ENCODE measurements at places on chromosomes 6 and 20.
A peak's percentile ranks its signal among the peaks of the same experiment; 100 is the strongest.

- no peak for DNase-seq
Measured at GRCh38 chr20:5181492-5181891, 54.7 kb downstream of the CDS2 start.

GRCh38 chr6:829656-830055 is 136.7 kb upstream of the EXOC2 start:
- no peak for DNase-seq

- DNase-seq, result peak; percentile 43
Measured at GRCh38 chr6:107977283-107977682, 19.3 kb upstream of the SEC63 start.

GRCh38 chr6:106417572-106418147 is 57.1 kb downstream of the CRYBG1 start:
- no peak for DNase-seq

DNA sequence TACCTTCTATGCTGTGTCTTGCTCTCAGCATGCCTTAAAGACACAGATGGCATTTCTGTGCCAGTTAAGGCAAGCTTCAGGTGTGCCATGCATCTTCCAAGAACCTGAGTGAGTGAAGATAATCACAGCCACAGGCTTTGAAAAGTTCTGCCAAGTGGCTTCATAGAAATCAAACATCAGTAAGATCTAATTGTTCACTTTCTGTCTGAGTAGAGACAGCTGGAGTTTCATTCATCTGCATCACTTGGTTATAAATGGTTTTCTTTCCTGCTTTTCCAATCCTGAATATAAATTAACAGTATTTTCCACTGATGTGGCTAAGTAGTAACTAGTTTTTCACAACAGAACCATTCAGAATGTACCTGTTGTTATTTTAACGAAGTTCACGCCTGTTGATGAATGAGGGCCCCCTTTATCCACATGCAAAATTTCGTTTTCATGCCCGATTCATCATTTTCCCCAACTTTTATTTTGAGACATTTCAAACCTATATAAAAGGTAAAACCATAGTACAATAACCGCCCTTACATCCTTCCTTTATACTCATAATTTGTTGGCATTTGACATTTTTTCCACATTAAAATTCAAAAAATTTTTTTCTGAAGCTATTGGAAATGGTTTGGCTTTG is 38.6 kb upstream of the KCNG1 start:
- no peak for DNase-seq

DNA sequence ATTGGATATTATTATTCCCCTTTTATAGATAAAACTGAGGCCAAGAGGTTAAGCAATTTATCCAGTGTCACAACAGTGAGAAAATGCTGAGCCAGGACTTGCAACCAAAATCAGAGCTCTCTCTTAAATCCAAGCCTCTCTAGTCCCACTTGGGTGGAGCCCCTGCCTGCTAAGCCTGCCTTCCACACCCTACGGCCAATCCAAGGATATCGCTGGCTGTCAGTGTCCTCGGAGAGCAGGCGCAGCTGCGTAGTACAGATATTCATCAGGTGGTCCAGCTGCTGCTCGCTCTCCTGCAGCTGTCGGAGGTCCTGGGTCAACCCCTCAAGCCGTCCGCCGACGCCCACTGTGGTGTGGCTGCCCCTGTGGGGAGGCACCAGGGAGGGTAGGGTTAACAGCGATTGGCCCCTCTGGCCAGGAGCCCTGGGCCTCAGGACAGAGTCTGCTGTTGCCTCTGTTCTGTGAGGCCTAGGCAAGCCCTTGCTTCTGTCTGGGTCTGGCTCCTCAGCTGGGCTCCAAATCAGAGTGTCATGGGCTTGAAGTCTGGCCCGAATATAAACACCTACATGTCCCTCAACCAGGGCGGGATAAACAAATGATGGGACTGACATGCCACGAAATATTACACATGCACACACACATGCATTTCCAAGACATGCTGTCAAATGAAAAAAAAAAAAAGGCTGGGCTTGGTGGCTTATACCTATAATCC is 3.9 kb upstream of the NECAB3 start:
- no peak for DNase-seq

DNA sequence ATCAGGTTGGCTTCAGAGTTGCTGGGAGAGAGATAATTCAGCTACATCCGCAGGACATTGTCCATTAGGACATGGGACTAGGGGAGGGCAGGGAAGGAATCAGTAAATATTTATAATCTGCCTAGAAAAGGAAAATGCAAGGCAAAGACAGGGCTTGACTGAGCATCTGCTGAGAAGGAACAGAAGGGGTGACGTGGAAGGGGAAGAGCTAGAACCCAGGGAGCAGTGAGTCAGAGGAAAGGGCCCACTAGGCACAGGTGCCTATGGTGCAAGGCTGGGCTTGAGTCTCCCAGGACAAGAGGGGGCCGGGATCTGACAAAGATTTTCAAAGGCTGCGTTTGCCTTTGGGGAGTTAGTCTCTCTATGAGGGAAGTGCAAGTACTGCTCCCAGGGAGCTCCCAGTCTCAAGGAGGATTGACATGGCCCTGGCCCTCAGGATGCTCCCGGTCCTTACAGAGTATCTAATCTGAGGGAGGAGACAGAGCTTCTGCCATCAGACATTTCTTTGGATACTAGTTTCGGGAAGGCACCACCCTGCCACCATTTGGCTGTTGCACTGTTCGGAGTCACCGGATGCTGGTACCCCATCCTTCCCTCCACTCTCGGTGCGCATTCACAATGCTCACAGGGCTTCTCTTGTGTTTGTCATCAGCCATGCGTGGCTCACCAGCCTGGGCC is 21.9 kb downstream of the VEGFA start:
- no peak for DNase-seq

DNA sequence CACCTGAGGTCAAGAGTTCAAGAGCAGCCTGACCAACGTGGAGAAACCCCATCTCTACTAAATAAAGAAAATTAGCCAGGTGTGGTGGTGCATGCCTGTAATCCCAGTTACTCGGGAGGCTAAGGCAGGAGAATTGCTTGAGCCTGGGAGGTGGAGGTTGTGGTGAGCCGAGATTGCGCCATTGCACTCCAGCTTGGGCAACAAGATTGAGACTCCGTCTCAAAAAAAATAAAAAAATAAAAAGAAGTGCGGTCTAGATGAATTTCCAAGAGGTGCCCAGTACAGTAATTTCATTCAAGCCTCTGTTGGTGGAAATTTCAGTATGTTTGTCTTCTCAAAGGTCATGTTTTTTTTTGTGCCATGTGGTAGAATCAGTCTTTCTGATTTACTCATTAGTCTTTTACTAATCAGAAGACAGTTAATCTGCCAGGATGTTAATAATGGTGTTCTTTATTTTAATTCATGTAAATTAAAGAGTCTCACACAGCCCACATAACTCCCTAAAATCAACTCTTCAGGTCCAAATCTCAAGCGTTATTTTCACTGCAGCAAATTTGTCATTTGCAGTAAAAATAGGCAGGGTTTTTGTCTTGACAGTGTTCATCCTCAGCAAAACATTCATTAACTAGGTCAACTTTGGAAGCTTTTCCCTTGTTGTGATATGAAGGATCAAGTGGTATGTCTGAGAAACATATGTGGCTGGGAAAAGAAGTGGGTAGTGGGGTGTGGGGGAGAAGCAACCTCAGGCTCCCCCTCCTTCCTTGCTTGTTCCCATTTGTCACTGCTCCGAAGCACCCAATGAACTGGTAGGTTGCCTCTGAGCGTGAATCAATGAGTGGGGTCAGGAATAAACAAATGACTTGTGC is 13.3 kb downstream of the TP53INP2 start:
- no peak for DNase-seq

GRCh38 chr6:109934293-109934692 is 43.8 kb upstream of the GPR6 start:
- DNase-seq, result no peak

- peak; percentile 86 for DNase-seq
Measured at GRCh38 chr6:13873288-13874190, 51.2 kb upstream of the RNF182 start.

- no peak for DNase-seq
Measured at GRCh38 chr6:18680842-18681241, 293.7 kb downstream of the RNF144B start.

GRCh38 chr20:24699321-24700165 is 230.1 kb downstream of the SYNDIG1 start:
- DNase-seq, result no peak

DNA sequence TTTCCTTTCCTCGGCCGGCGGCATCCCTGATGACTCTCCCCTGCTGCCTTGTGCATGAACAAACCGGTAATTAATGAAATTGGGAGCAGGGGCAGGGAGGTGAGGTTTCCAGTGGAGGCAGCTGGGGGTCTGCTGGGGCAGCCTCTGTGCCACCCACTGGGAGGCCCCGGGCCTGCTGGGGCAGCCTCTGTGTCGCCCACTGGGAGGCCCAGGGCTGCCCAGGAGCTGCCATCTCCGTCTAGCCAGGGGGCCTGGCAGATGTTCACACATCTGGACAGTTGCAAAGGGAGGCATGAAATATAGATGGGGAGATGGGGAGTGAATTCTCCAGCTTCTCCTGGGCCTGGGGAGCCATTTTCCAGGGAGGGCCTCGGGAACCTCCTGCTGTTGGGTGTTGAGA is 33.8 kb downstream of the TOX2 start:
- DNase-seq, result no peak

GRCh38 chr20:63089051-63089907 is 82.5 kb upstream of the BHLHE23 start:
- no peak for DNase-seq

GRCh38 chr6:41153992-41154625 is at the start of gene TREML1:
Gene TREML1 (minus strand): TSS chr6:41154347. CDS start chr6:41154288, 59 bp downstream.
- DNase-seq, result no peak

DNA sequence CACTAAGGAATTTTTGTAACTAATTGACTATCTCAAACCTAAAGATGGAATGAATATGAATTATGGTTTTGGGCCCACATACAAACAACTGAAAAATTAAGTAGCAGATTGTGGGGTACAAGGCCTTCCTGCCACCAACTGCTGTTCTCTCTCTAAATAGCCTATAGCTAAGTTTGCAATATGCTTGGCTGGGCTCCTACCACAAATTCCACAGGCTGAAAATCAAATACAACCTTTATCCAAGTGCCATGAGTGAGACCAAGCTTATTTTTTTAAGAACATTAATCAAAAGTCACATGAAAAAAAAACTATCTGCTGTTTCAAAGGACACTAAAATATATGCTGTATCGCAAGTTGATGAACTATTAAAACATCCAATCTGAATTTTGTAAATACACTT is 52.1 kb downstream of the TENT5A start:
- DNase-seq, result no peak

- DNase-seq, result no peak
Measured at GRCh38 chr6:15770347-15771143, 107.7 kb upstream of the DTNBP1 start.

- DNase-seq, result no peak
Measured at GRCh38 chr6:45663251-45664221, 285.8 kb upstream of the SUPT3H start.

DNA sequence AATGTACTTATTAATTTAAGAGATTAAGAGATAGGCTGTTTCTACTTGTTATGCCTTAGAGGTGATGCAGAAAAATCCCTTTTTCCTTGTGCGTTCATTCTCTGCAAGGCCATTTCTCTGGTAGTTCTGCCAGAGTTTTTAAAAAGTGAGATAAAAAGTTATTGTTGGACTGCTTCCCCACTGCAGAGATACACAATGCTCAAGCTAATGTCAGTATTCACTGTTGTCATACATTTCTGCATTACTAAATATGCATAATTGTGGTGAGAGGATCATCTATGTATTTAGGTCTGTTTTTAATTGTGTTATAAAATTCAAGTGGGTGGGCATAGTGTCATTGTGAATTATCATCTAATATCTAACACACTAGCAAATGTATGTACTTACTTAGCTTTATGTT is 600.4 kb downstream of the HTR1B start:
- no peak for DNase-seq

GRCh38 chr20:13251904-13252297 is 30.8 kb downstream of the ISM1 start:
- DNase-seq, result no peak

GRCh38 chr6:13559251-13559650 is 15.2 kb upstream of the SIRT5 start:
- DNase-seq, result no peak

DNA sequence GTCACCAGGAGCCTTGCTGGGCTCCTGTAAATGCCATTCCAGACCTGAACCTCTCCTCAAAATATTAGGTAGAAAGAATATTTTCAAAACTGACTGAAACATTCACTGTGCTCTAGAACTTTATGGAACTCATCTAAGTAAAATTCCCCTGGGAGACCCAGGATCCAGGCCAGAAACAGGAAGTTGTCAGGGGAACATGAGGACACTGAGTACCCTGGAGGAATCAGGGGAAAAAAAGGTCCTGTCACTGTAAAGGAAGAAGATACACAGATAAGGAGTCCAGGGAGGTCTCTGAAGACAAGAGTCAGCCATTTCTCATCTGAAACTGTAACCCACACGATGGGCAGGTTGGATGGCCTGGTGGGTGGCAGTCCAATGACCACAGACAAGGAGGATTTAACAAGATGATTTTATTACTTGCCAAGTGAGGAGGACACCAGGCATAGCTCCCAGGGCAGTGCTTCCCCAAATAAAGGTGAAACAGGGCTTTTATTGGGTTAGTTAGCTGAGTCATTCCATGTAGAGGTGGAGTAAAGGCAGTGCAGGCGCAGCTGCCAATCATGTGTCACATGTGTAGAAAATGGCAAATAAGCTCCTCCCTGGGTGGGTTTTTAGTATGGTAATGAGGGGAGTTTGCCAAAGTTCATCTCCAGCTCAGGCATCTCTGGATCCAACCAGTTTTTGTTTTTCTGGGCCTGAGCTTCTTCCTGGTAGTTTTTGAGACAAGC is 138.5 kb downstream of the RCAN2 start:
- DNase-seq, result no peak

- DNase-seq, result peak; percentile 74
Measured at GRCh38 chr20:62953839-62954703, 1.6 kb downstream of the SLC17A9 start.

- DNase-seq, result no peak
Measured at GRCh38 chr6:104949206-104949605, 7.7 kb upstream of the LIN28B start.

- DNase-seq, result peak; percentile 44
Measured at GRCh38 chr6:118263921-118264486, 284.1 kb upstream of the PLN start.

GRCh38 chr6:66199171-66199570 is 492.1 kb upstream of the EYS start:
- DNase-seq, result no peak

GRCh38 chr20:32149566-32150170 is 40.2 kb downstream of the TM9SF4 start:
- no peak for DNase-seq

GRCh38 chr20:58056921-58057686 is 171.3 kb downstream of the ANKRD60 start:
- no peak for DNase-seq

GRCh38 chr6:168864541-168865460 is 388.8 kb downstream of the THBS2 start:
- no peak for DNase-seq

DNA sequence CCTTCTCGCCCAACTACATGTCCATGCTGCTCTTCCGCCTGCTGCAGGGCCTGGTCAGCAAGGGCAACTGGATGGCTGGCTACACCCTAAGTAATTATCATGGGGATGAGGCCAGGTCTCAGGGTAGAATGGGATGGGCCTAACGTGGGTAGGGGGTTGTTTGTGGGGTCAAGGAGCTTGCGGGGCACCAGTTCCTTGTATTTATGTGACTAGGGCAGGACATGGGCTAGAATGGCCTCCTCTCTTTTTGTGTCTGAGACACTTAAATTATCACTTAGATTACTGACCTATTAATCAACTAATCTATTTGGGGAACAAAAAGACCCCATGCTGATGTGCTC is 10.7 kb downstream of the SLC22A1 start:
- DNase-seq, result no peak
